NCI-H774 (cell line): ENCODE measurements at places on chromosomes 1 and 21.

GRCh38 chr1:8370046-8370881 lies 52.4 kb downstream of the SLC45A1 start:
- peak; percentile 35 for DNase-seq

- no peak for DNase-seq
Measured at GRCh38 chr1:112904071-112904830, 51.7 kb downstream of the SLC16A1 start.

DNA sequence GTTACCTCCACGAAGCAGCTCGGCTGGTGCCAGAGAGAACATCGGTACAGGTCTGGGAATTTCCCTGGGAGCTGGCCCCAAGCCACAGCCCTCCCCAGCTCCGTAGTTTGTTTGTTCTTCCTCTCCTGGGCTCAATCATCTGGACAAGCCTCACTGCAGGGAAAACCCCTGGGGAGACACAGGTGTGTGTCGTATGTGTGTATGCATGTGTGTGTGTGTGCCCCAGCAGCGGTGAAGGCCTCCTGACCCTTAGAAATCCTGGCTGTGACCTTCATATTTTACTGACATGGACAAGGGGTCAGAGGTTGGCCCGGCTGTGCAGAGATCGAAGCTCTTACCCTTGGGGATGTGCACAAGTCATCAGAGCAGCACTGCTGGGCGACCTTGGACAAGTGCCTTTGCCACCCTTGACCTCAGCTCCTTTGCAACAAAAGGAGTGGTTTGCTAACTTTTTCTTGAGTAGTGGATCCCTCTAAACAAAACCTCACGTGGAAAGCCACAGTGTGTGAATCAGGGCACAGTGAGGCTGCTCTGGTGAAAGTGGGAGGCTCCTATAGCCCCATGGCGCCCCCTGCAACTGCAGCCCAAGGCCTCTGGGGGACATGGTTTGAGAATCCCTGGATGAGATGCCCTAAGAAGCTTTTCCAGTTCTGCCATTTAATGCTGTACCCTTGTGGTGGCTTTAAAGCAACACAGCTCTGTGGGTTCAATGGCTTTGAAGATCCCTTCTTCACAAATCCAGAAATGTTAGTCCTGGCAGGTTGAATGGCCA lies 12.3 kb upstream of the IL22RA1 start:
- DNase-seq = no peak

DNA sequence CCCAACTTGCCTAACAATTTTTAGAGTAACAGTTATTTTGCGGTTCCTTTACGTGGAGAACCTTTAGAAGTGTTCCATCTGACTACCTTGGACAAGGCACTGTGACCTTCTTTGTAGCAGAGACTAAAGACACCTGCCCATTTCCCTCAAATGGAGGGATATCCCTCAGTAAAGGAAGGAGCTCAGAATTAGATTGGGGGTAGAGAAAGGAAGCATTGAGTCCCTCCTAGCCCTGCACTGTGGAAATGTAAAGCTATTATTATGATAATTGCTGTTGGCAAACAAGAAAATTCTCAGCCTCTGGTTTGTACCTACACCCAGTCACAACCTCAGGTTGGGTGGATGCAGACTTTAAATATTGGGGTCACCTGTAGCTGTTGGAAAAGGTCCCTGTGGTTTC lies 72.6 kb upstream of the MACF1 start:
- DNase-seq = no peak

GRCh38 chr1:19289244-19289643 lies 674 bp upstream of the AKR7A3 start:
- no peak for DNase-seq

DNA sequence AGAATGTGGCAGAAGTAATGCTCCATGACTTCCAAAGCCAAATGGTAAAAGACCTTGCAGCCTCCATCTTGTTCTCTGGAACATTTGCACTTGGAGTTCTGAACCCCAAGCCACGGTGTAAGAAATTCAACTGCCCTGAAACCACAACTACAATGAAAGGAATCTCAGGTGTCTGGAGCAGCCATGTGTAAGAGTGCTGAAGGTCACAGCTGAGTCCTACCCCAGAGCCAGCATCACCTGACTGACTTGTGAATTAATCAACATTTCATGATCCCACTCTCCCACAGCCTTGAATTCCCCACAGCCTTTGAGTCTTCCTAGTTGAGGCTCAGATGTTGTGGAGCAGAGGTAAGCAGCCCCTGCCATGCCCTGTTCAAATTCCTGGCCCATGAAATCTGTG lies 192.8 kb upstream of the CAMK1G start:
- no peak for DNase-seq

GRCh38 chr1:167790117-167790516 lies 68.3 kb downstream of the MPZL1 start:
- DNase-seq = no peak

DNA sequence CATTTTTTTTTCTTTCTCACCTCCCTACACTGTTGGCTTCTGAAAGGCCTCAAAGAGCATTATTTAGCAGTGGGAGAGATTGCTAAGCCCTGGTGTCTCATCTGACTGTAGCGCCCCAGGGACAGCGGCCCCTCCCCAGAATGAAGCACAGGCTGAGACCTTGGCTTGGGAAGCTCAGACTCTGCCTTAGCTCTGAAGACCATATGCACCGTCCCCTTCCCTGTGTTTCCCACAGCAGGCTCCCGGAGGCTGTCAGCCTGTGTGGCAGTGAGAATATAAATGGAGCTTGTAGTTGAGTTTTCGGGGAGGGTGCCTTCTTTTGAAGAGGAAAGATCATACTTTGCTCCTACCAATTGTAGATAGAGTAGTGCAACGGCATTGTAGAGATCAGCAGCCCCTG lies 25.3 kb downstream of the SMYD2 start:
- DNase-seq = no peak

- DNase-seq = no peak
Measured at GRCh38 chr1:246934765-246935164, 3.0 kb upstream of the AHCTF1 start.

DNA sequence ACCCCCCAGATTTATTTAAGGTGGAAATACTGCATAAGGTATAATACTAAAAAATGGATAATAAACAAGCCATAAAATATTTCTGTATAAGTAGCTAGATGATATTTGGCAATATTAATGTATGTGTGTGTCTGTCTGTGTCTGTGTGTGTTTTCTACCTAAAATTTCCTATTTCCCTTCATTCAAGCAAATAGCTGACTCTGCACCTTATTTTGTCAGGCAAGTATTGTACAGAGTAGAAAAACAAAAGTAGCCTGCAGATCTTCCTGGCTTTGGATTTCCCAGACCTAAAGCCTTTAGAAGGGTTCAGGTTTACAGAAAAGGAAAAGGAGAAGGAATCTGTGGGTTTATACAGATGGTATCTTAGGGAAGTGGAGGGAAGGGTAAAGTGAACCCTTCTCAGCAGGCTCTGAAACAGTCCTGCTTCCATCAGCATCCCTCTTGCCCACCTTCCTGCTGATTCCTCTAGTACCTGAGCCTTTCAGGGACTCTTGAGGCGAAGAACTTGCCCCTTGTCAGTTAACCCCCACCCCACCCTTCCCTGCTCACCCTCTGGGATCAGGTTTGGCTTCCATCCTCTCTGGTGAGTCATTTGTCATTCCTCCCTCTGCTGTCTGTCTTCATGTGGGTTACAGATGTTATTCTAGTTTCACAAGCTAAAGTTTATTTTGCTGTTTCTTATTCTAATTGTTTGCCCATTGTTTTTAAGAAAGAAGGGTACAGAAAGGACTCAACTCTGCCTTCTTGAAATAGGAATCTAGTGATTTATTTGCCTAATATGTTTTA lies 21.7 kb upstream of the RGS16 start:
- DNase-seq = no peak

DNA sequence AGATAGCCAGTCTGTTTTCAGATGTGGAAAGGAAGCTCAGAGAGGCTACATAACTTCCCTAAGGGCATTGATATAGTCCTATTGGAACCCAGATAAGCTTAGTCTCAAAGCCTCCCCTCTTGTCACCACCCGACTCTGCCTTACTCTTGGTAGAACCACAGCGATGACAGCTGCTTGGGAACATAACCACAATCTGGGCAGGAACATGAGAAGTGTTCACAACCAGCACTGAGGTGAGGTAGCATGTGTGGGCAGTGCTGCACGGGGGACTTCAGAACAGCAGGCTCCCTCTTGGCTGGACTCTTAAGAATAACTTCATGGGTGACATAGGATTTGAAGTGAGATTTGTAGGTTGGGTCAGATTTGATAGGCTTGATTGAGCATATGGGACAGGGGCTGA lies 9.3 kb upstream of the S100A10 start:
- DNase-seq = no peak

GRCh38 chr1:110091791-110092190 lies 20.5 kb upstream of the UBL4B start:
- DNase-seq = no peak

DNA sequence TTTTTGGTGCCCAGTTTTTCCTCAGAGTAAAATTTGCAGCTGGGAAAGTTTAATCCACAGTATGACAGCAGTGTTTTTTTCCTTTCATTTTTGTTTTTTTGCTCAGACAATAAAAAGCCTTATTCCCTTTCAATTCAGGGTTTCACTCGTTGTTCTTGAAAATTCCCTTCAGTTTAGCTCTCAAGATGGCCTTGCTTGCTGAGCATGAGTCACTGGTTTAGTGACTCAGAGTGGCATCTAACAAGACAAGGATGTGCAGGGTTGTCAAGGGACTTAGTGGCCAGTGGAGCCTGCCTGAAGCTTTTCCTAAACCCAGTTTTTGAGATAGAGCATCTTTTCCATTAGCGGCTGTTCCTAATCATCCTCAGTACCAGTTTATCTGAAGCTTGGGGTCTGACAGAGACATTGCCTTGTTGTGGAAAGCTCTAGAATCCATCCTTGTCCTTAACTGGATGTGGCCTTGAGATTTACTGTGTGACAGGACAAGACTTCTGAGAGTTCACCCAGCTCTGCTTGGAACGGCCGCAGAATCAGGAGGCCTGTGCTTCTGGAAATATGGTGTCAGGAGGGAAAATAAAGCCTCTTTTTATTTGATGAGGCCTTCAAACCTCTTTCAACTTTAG lies 48.4 kb upstream of the DNAJC6 start:
- no peak for DNase-seq

DNA sequence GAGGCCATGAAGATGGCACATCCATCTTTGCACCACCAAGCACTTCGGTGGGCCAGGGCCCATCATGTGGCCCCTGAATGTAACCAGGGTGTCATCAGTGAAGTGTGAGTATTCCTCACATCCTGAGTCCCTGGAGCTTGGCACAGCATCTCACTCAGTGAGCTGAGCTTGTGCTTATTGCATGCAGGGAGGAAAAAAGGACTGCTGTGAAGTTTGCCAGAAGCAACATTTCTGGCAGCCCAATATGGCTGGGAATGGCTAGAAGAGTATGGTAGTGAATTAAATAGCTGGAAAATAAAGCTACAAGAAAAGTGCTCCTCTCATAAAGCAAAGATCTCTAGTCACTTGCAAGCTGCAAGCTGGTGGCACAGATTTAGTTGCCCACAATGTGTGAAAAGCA lies 109.3 kb downstream of the TNFSF18 start:
- DNase-seq = no peak

DNA sequence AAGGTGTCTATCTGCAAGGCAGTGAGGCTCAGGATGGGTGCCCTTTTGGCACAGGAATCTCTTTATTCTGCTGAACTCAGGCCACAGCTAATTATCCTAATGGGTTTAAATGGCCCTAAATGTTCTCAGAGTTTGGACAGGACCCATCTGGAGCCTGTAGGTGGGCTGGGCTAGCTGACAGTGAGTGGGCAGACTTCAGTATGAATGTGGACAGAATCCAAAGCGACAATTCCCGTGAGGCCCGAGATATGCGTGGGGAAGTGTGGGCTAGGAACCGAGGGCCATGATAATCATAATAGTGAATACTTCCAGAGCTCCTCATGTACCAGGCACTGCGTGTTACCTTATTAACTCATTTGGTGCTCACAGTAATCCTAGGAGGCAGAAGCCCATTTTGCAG lies 165.3 kb downstream of the GRIK3 start:
- DNase-seq = no peak

DNA sequence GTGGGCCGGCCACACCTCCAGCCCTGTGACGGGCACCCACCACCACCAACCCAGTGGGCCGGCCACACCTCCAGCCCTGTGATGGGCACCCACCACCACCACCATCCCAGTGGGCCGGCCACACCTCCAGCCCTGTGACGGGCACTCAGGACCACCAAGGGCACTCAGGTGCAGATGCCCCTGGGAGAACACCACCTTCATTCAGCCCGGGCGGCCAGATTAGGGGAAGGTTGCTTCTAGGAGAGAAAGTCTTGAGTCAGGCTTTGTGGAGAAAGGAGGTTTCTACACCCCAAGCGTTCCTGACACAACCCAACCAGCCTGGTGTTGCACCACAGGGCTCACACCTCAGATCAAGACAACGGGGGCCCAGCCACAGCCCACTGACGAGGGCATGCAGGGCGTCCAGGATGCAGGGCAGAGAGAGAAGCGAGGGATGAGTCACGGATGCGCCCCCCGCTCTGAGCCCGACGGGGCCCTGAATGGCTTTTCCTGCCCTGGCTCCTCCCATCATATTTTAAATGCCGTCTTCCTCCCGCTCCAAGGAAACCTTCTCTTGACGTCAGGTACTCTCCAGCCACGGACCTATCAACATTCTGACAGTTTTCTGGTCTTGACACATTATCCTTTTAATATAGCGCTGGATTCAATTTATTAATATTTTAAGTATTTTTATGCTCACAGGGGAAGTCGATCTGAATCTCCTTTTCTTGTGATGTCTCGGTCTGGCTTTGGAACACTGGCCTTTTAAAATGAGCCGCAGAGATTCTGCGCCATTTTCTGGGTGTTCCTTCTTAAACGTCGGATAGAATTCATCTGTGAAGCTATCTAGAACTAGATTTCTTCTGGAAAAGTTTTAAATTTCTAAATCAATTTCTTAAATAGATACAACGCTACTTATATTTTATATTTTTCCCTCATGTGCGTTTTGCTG lies 631 bp upstream of the SPATC1L start:
- DNase-seq = peak; percentile 13

DNA sequence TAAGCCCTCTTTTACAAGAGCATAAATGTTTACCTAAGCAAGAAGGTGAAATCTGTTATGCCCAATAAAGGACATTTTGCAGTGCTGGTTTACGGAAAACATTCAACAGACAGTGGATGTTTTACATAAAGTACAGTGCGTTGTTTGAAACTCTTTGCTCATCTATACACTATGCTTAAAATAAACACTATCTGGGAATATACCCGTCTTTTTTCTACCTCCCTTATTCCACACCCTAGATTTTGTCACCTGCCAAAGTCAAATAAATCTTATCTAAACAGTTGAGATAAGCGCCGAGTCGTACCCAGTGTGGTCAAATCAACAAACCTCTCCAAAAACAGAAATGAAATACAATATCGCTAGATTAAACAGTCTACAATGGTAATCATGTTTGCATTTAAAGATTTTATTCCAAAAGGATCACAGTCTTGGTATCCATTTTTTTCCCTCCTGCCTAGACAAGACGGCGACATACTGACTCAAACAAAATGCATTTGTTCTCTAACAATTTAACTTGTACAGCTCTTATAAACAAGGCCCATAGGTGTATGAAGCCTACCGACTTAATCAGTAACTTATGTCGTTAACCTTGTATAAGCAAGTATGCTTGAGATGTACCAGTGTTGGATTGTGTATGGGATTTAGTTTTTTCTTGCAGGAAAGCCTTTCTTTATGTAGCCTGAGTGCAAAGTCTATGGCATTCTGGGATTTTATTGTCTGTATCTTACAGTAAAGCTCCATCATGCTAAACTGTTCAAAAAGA lies 189.1 kb downstream of the FMN2 start:
- DNase-seq = no peak
